ENCODE measurements at places on chromosomes 7 and 10.

GRCh38 chr7:135321556-135321955 lies 87.9 kb downstream of the STRA8 start:
- H3K36me3 ChIP-seq: no peaks in the 10 kb centered on the region
- H3K4me1 ChIP-seq: peaks cover 19% of the 10 kb centered on the region
- peak; percentile 64 for DNase-seq

- DNase-seq: no peak
- H3K27me3 ChIP-seq: peaks cover 50% of the 10 kb centered on the region
- H3K27ac ChIP-seq: no peak overlapping the region
- H3K4me3 ChIP-seq: no peak overlapping the region
These were observed 58.7 kb upstream of the BTRC start for GRCh38 chr10:101295261-101295660.

DNA sequence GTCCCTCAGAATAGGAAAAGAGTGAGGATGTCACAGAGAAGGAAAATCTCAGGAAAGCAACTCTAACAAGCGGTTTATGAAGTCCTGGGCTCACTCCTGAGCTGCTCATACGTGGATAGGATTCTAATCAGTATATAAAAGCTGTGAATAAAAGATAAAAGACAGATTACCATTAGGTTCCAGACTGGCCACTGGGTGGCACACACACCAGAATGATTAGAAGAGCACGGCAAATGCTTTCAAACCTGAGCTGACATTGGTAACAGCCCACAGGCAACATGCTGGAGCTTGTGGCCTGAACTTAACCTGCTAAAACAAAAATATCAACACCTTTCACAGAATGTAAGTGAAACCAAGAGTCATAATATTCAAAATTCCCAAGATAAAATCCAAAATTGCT lies 370.8 kb downstream of the GRID1 start:
- no peaks in the 10 kb centered on the region for H3K27me3 ChIP-seq
- no peak overlapping the region for H3K27ac ChIP-seq
- no peak overlapping the region for H3K4me3 ChIP-seq
- no peak for DNase-seq
- no peaks in the 10 kb centered on the region for H3K4me1 ChIP-seq

- no peak overlapping the region for H3K4me3 ChIP-seq
- H3K27me3 ChIP-seq: no peaks in the 10 kb centered on the region
- no peaks in the 10 kb centered on the region for H3K36me3 ChIP-seq
- H3K4me1 ChIP-seq: peaks cover 25% of the 10 kb centered on the region
- peak; percentile 89 for DNase-seq
These were observed 187.2 kb upstream of the CELF2 start for GRCh38 chr10:10830293-10830986.

DNA sequence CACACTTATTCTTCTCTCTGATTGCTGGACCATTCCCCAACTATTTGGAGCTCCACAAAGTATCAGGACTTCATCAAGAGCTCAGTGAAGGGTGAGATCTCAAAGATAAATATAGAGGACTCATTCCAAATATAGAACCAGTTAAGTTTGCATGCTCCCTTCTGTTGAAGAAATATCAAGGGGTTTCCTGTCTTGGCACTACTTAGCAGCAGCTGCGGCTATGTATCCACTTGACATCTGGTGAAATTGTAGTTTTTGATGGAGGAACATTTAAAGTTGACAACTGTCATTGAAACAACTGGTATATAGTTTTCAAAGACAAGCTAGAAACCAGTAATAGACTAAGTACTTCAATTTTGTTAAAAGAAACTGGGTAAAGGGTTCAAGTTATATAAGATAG lies 1.0 kb upstream of the SPAG6 start:
- H3K36me3 ChIP-seq: no peaks in the 10 kb centered on the region
- DNase-seq: no peak
- peaks cover 8% of the 10 kb centered on the region for H3K4me1 ChIP-seq
- peaks cover 69% of the 10 kb centered on the region for H3K27me3 ChIP-seq
- H3K4me3 ChIP-seq: no peak overlapping the region

- H3K36me3 ChIP-seq: no peaks in the 10 kb centered on the region
- DNase-seq: no peak
- H3K4me3 ChIP-seq: no peak overlapping the region
- H3K27ac ChIP-seq: no peak overlapping the region
- no peaks in the 10 kb centered on the region for H3K4me1 ChIP-seq
These were observed 359.3 kb downstream of the SH2D4B start for GRCh38 chr10:80896959-80897358.
